ENCODE measurements at places on chromosomes 6 and 20.

- no peaks in the 10 kb centered on the region for H3K27me3 ChIP-seq
- peaks cover 8% of the 10 kb centered on the region for H3K4me1 ChIP-seq
- no peak overlapping the region for H3K4me3 ChIP-seq
- peak overlapping the region; percentile 48 for H3K27ac ChIP-seq
Observed at GRCh38 chr6:136750696-136751521, 41.4 kb downstream of the MAP3K5 start.

DNA sequence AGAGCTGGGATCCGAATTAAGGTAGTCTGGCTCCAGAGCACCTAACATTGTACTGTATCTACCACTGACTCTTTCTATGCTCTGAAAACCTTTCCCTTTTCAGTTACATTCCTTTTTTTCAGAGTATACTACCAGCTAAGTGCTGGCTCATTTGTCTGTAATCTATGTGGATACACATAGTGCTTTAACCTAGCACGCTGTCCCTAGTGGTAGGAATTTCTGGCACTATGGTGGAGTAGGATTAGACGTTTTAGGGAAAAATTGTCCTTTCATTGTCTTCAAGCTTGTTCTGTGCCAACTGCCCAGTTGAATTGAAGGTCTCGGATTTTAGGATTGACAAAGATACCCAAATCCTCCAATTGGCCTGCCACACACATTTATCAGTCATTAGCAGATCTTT is 259.1 kb upstream of the FERMT1 start:
- peak; percentile 4 for DNase-seq
- H3K4me1 ChIP-seq = no peaks in the 10 kb centered on the region
- no peaks in the 10 kb centered on the region for H3K36me3 ChIP-seq
- H3K27me3 ChIP-seq = no peaks in the 10 kb centered on the region
- no peak overlapping the region for H3K27ac ChIP-seq

GRCh38 chr20:31833931-31834521 is 11.4 kb downstream of the FOXS1 start:
- no peak overlapping the region for H3K4me3 ChIP-seq
- peak overlapping the region; percentile 42 for H3K27ac ChIP-seq
- H3K27me3 ChIP-seq = no peaks in the 10 kb centered on the region
- DNase-seq = no peak
- peaks cover 48% of the 10 kb centered on the region for H3K4me1 ChIP-seq
- H3K36me3 ChIP-seq = peaks cover 22% of the 10 kb centered on the region

- H3K27me3 ChIP-seq = no peaks in the 10 kb centered on the region
- DNase-seq = no peak
- H3K27ac ChIP-seq = no peak overlapping the region
- H3K36me3 ChIP-seq = no peaks in the 10 kb centered on the region
- H3K4me1 ChIP-seq = no peaks in the 10 kb centered on the region
- no peak overlapping the region for H3K4me3 ChIP-seq
Observed at GRCh38 chr6:18883851-18884250, 496.7 kb downstream of the RNF144B start.

GRCh38 chr6:101626269-101626668 is 232.8 kb downstream of the GRIK2 start:
- DNase-seq = no peak
- no peaks in the 10 kb centered on the region for H3K27me3 ChIP-seq
- H3K4me1 ChIP-seq = no peaks in the 10 kb centered on the region
- H3K36me3 ChIP-seq = no peaks in the 10 kb centered on the region
- H3K4me3 ChIP-seq = no peak overlapping the region

DNA sequence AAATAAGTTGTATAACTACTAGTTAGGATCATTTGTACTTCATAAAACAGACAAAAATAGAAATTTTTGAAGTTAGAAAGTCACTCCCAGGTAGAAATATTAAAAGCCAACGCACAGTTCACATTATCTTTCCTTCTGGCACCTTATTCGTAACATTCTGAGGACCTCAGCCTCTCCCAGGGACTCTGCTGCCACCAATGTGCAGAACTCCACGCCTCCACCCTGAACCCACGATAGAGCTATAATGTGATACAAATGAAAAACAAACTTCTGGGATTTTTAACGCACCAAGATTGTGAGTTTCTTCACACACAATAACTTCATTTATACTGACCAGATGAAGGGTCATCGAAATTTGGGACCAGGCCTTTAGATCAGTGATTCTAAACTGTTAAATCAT is 9.5 kb downstream of the BMP7 start:
- peaks cover 36% of the 10 kb centered on the region for H3K4me1 ChIP-seq
- no peaks in the 10 kb centered on the region for H3K36me3 ChIP-seq
- no peak overlapping the region for H3K4me3 ChIP-seq
- no peak for DNase-seq

DNA sequence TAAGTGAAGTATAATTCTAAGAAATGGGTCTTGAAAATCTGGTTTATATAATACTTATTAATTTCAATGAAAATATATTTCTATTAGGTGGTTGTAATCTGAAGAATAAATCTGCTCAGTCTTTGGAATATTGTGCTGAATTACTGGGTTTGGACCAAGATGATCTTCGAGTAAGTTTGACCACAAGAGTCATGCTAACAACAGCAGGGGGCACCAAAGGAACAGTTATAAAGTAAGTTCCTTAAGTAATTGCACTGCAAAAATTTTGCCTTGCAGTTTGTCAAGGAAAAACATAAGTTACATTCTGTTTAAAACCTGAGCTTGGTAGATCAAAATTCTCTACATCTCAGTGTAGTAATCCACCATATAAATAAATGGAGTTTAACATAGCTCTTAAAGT is 106.0 kb downstream of the MYO6 start:
- H3K4me1 ChIP-seq = no peaks in the 10 kb centered on the region
- H3K36me3 ChIP-seq = no peaks in the 10 kb centered on the region
- no peaks in the 10 kb centered on the region for H3K27me3 ChIP-seq
- peak; percentile 78 for DNase-seq
- no peak overlapping the region for H3K4me3 ChIP-seq

DNA sequence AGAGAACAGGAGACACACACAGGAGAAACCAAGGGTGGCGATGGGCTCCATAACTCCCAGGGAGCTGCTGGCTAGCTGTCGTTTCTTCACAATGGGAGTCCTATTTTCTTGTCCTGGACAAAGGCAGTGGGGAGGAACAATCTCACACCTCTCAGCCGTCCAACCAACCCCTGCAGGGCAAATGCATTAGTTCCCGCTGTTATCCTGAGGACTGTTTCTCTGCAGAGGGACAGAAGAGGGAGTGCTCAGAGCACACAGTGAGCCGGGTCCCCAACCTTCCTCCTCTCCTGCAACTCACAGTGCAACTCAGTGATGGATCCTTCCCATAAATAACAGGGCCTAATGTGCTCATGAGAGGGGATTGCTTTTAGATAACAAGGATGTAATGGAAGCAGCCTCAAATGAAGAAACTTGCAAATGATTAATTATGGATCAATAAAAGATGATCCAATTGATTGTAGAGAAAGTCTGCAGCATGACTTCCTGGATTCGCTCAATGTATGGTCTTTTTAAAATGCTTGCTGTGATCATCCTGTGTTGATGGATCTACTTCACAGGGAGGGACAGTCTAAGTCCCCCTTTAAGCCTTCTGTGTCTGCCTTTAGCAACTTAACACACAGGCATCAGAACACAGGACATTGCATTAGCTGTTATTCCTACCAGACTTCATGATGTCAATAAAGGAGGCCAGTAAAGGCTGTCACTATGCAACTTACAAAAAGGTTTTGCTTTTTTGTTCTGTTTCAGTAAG is 453.4 kb upstream of the AGPAT4 start:
- no peaks in the 10 kb centered on the region for H3K27me3 ChIP-seq
- DNase-seq = no peak
- H3K27ac ChIP-seq = no peak overlapping the region
- H3K4me1 ChIP-seq = no peaks in the 10 kb centered on the region

Measured in muscle of leg (tissue), 16 donors.